Ammon's horn (tissue), 1 donor: ENCODE measurements at places on chromosomes 5 and 9.
A peak's percentile ranks its signal among the peaks of the same experiment; 100 is the strongest.

DNA sequence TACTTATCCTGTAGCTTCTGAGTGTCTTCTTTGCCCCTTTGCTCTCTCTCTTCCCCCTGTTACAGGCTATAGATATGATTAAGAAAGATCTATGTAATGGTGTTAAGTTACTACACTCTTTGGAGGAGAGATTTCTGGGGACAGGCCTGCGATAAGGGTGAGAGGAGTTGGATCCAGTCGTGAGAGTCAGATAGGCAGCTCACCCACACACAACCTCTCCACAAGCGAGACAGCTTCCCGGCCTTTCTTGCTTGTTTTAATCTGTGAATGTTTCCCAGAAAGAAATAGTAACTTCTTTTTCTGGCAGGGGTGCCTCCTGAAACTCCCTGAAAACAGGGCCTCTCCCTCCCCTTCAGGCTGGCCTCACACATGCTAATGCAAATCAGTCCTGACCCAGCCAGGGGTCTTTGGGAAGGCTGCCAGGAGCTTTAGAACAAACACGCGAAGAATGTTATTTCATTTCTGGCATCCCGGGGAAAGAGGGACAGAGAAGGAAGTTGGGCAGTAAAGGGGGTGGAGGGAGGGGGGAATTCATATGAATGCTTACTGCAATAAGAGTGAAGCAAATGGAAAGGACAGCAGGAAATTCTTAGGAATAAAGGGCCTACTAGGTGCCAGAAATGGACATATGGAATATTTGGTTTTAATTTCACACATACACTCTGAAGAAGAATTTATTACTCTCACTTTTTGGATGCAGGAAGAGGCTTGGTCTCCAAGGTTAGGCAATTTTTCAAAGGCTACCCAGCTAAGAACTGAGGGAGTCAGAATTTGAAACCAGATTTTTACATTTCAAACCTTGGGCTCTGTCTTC, 215.8 kb upstream of the TRIM32 start:
- no peak for DNase-seq

DNA sequence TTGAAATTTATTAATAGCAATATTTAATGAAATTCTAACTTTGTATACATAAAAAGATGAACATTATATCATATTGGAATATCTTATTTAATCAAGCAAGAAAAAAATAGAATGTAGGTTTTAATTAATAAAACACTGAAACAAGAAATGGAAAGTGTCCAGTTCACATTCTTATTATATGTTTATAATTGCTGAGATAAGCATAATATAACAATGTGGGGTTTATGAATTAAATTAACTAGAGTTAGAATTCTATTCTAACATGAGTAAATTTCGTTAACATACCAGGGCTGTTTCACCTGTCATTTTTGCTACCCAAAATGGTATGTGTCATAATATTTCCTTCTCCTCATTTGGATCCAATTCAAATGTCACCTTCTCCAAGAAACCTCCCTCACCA, 12.3 kb downstream of the CDH9 start:
- DNase-seq, result no peak

- DNase-seq, result no peak
Observed at GRCh38 chr5:174097486-174098185, 52.1 kb downstream of the NSG2 start.

GRCh38 chr5:107099506-107099905, 571.2 kb downstream of the EFNA5 start:
- DNase-seq, result no peak

DNA sequence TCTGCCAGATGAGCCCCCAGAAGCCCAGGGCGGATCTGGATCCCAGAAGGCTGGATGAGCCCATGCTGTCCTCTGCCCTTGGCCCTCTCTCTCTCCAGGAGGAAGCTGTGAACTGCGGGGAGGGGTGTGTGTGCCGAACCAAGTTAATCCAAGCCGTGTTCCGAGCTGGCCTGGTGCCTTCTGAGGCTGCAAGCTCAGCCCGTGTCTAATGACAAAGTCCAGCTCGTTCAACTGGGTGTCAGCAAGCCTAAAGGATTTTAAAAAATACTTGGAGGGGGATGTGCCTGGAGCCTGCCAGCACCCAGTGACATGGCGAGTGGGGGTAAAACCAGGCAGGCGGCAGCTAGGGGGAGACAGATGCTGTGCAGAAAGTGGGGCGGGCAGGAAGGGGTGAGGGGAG, 8.0 kb downstream of the STC2 start:
- DNase-seq, result no peak

GRCh38 chr5:103411711-103412110, 150.9 kb downstream of the NUDT12 start:
- DNase-seq, result no peak

- DNase-seq, result peak; percentile 42
Observed at GRCh38 chr5:10485142-10485795, 43.6 kb downstream of the ROPN1L start.

GRCh38 chr9:14311956-14312685, 1.8 kb downstream of the NFIB start:
- no peak for DNase-seq

- no peak for DNase-seq
Observed at GRCh38 chr9:131271506-131271931, 4.8 kb downstream of the FAM78A start.

DNA sequence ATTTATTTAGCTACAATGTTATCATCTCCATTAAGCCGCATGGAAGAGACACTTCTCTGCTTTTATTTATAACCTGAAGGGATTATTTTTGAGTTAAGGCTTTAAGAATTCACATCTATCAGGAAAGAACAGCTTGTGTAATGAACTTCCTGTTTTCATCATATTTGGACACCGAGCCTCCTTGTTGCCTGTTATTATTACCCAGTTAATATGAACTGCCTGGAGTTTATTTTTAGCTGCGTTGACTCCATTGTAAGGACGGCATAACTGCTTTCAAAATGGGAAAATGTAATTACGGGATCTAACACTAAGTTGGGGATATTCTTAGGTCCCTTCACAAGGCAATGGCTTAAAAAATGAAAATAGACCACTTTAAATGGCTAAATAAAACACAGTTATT, 89.0 kb upstream of the NR4A3 start:
- DNase-seq, result no peak

DNA sequence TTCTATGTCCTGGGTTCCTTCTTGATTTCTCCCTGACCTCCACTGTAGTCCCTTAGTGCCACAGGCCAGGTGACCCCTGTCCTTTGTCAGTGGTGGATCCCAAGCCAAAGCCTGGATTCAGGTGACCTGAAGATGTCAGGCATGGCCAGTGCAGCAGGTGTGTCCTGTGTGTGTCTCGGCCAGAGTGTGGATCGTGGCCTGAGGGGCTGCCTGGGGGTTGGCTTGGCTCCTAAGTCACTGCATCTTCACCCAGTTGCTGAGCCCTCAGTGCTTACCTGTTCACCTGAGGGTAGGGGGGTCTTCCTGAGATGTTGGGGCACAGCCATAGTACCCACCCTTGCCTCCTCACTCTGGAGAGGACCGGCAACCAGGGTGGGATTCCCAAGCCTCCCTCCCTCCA, 61.8 kb upstream of the PITX1 start:
- DNase-seq, result no peak

- no peak for DNase-seq
Observed at GRCh38 chr5:170614720-170615119, 110.9 kb downstream of the KCNIP1 start.

DNA sequence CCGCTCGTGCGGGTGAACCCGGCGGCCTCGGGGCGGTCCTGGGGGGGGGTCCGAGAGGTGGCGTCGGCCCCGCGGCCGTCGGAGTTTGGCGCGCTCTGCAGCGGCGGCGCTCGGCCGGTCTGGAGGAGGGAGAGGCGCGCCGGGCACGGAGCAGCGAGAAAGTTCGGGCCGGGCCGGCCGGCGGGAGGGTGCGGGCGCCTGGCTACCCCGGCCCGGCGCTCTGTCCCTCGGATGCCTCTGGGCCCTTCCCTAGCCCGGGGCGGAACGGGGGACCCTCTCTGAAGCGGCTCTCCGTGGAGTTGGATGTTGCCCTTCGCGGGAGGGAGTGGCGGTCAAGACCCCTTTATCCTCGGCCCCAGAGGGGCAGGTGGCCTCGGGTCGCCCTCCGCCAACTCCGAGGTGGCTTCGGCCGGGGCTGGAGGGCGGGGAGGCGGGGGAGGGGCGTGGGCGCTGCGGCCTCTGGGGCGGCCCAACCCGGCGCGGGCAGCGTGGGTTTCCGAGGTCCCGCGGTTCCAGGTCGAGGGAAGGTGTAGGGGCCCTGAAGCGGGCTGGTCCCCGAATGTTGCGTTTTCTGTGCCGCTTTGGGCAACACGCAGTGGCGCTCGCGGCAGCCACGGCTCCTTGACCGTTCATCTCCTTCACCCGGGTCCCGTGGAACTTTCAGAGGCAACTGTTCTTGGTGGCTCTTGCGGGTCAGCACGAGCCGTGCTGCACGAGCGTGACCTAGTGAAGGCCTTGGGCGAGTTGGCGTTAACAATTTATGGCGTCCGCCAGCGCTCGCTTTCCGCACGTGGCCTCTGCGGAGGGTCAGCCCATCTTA, 290.5 kb downstream of the DOCK8 start:
- DNase-seq, result peak; percentile 11

DNA sequence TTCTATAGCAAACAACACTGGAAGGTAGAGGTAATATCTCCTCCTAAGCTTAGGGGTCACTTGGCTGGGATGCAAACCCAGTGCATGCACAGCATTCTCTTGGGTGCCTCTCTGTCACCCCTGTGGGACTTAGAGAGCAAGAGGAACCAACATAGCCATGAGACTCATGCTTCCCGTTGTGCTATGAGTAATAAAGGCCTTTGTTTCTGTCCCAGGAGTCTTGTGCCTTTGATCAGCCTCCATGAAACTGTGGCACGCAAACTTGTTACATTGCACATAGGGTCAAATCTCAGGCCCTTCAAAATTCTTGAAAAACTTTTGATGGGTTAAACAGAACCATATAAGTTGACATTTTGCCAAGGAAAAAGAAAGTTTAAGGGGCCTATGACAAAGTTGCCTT, 272.8 kb downstream of the TAF11L14 start:
- DNase-seq, result no peak

DNA sequence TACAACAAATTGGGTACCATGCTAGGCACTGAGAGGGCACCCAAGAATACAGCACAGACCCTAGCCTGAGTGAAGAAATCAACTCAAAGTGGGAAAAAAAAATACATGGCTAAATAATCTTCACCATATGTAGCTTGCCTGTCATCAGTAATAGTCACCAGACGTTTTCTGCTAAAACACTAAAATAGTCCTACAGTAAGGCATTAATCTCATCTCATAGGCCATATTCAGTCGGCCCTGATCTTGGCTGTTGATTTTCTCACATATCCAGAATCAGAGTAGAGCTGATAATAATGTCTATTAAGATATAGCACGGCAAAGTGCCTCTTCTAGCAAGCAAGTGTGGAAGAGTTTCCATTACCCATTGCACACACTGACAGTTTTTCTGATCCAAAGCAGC, 322.1 kb upstream of the SLC30A5 start:
- no peak for DNase-seq

DNA sequence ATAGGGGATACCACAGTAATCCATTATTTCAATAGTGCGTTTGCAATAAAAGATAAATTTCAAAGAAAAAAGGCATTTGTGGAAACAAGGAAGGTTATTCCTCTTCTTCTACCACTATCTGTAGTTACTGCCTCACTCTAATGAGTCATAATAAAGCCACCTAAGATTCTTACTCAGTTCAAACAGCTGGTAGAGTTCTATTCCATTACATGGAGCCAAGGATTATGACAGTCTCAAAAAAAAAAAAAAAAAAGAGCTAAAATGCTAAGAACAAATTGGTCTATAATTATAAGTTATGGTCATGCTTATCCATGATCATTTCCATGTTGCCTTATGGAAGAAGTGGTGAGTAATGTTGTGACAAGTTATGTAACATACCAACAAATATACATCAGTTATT, 46.3 kb downstream of the DENND1A start:
- DNase-seq, result no peak
